ENCODE measurements at places on chromosomes 1 and 21. TPM values are rescaled to one million over a fixed set of nuclear protein-coding genes. Genes with fewer than 3 reads are reported as not detected.

APOBEC4 gene
- not detected for total RNA-seq

TDRKH gene
- 5.6 TPM for total RNA-seq

DHX9 gene
- total RNA-seq, result 127 TPM

GRIK1 gene
- total RNA-seq, result not detected

TNFSF4 gene
- 1.3 TPM for total RNA-seq

AVPR1B gene
- not detected for total RNA-seq

ARHGEF16 gene
- total RNA-seq, result 0.17 TPM

PTGER3 gene
- total RNA-seq, result 1.5 TPM

CPLANE2 gene
- 12.1 TPM for total RNA-seq

GRCh38 chr21:14491269-14491681 lies 54.8 kb downstream of the SAMSN1 start:
- no peak overlapping the region for H3K27ac ChIP-seq
- no peak overlapping the region for H3K4me3 ChIP-seq
- no peaks in the 10 kb centered on the region for H3K4me1 ChIP-seq
- H3K36me3 ChIP-seq, result no peaks in the 10 kb centered on the region

GRCh38 chr1:91736146-91736714 lies 149.7 kb downstream of the TGFBR3 start:
- DNase-seq, result no peak
- H3K27me3 ChIP-seq, result no peaks in the 10 kb centered on the region
- H3K36me3 ChIP-seq, result peaks cover 8% of the 10 kb centered on the region
- H3K4me3 ChIP-seq, result no peak overlapping the region
- peak overlapping the region; percentile 72 for H3K27ac ChIP-seq
- peaks cover 28% of the 10 kb centered on the region for H3K4me1 ChIP-seq

GRCh38 chr1:112674986-112675727 lies 698 bp downstream of the MOV10 start:
- H3K27ac ChIP-seq, result peak overlapping the region; percentile 78
- peak overlapping the region; percentile 79 for H3K4me3 ChIP-seq
- H3K4me1 ChIP-seq, result peaks cover 10% of the 10 kb centered on the region
- no peak for DNase-seq
- no peaks in the 10 kb centered on the region for H3K27me3 ChIP-seq

DNA sequence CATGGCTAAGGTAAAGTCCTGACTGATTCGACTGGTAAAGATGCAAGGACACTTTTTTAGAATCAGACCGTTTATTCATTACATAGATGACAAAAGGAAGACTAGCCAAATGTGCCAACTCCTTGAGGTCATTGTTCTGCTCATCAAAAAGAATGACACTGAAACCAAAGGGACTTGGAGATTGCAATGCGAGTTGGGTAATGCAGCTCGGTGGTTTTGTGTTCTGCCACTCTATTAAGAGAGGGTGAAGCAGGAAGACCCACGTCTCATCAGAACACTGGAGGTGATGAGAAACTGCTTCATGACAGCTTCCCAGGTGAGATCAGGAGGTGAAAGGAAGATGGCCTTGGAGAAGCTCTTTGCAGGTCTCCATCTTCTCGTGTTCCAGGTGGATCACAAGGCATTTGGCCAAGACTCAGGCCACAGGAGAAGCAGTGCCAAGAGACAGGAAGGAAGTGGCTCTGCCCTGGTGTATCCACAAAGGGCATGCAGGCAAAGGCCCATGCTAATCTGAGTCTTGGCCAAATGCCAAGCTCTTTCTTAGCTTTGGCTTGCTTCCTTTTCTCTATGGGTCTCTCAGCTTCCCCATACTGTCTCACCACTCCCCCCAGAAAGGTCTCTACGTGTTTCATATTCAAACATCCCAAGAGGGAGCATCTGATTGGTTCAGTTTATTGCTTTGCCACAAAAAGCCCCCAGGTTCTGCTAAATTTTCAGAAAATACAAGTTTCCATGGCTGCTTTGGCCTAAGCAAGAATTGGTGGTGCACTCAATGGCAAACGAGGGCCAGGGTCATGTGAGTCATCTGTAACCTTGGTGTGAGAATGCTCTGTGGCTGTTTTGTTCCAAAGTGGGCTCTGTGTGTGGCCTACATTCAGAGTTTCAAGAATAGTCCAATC lies 5.7 kb upstream of the CCT8 start:
- H3K27me3 ChIP-seq, result no peaks in the 10 kb centered on the region
- no peak overlapping the region for H3K4me3 ChIP-seq
- H3K27ac ChIP-seq, result no peak overlapping the region
- no peaks in the 10 kb centered on the region for H3K36me3 ChIP-seq
- H3K4me1 ChIP-seq, result peaks cover 5% of the 10 kb centered on the region

DNA sequence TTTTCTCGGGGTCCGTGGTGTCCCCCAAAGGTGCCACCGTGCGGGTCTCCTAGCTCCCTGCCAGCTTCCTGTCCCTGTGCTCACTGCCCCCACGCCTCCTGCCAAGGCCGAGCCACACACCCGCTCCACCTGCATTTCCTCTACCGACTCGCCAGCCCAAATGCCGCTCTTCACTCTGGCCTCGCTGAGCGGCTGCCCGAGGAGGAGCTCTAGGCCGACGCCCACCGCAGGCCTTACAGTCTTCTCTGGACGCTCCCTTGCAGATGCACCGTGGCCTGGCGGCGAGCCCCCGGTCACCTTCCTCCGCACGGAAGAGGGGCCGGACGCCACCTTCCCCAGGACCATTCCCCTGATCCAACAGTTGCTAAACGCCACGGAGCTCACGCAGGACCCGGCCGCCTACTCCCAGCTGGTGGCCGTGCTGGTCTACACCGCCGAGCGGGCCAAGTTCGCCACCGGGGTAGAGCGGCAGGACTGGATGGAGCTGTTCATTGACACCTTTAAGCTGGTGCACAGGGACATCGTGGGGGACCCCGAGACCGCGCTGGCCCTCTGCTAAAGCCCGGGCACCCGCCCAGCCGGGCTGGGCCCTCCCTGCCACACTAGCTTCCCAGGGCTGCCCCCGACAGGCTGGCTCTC lies 26.3 kb downstream of the FTCD start:
- DNase-seq, result no peak
- no peak overlapping the region for H3K27ac ChIP-seq
- H3K4me3 ChIP-seq, result no peak overlapping the region
- no peaks in the 10 kb centered on the region for H3K4me1 ChIP-seq

GRCh38 chr1:47024141-47024801 lies 802 bp downstream of the CYP4X1 start:
- no peak for DNase-seq
- no peak overlapping the region for H3K4me3 ChIP-seq
- no peak overlapping the region for H3K27ac ChIP-seq
- H3K36me3 ChIP-seq, result no peaks in the 10 kb centered on the region

- H3K4me3 ChIP-seq, result no peak overlapping the region
- DNase-seq, result peak; percentile 99
- peaks cover 20% of the 10 kb centered on the region for H3K4me1 ChIP-seq
Measured at GRCh38 chr1:201602413-201603265, 63.7 kb downstream of the NAV1 start.

- H3K27ac ChIP-seq, result no peak overlapping the region
- H3K4me3 ChIP-seq, result no peak overlapping the region
- no peaks in the 10 kb centered on the region for H3K27me3 ChIP-seq
- H3K36me3 ChIP-seq, result no peaks in the 10 kb centered on the region
- H3K4me1 ChIP-seq, result no peaks in the 10 kb centered on the region
- DNase-seq, result no peak
Measured at GRCh38 chr1:119440721-119441307, 25.9 kb downstream of the HSD3B2 start.

DNA sequence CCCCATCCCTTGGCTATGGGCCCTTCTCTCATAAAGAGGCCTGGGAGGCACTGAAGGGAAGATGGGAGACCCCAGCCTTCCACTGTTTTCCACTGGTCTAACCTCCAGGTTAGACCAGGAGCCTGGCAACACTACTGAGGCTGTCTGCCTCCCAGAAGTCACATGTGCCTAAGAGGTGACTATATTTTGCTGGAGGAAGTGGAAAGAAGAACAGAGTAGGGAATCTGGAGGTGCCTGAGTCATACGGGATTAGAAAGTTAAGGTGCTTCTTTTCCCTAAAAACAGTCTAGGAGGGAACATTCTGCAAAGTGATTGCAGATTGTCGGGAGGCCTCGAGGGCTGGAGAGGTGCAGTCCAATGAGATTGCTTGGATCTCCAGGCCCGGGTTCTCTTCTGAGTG lies 4.6 kb downstream of the NFASC start:
- H3K4me3 ChIP-seq, result no peak overlapping the region
- DNase-seq, result no peak
- H3K36me3 ChIP-seq, result no peaks in the 10 kb centered on the region
- H3K27me3 ChIP-seq, result no peaks in the 10 kb centered on the region

GRCh38 chr21:16590186-16590585 lies 860.4 kb downstream of the USP25 start:
- no peak overlapping the region for H3K27ac ChIP-seq
- H3K4me1 ChIP-seq, result peaks cover 5% of the 10 kb centered on the region
- no peak overlapping the region for H3K4me3 ChIP-seq
- H3K27me3 ChIP-seq, result no peaks in the 10 kb centered on the region
- no peak for DNase-seq

- no peak overlapping the region for H3K4me3 ChIP-seq
- no peak overlapping the region for H3K27ac ChIP-seq
- no peaks in the 10 kb centered on the region for H3K27me3 ChIP-seq
- no peaks in the 10 kb centered on the region for H3K36me3 ChIP-seq
Measured at GRCh38 chr1:183148599-183148998, 37.5 kb upstream of the LAMC2 start.

- no peaks in the 10 kb centered on the region for H3K27me3 ChIP-seq
- H3K36me3 ChIP-seq, result no peaks in the 10 kb centered on the region
- H3K4me1 ChIP-seq, result no peaks in the 10 kb centered on the region
- H3K4me3 ChIP-seq, result no peak overlapping the region
Measured at GRCh38 chr1:14494911-14495310, 103.6 kb upstream of the KAZN start.

All from fibroblast of lung (primary cell).